Stimulated activated naive CD4-positive, alpha-beta T cell (primary cell): ENCODE measurements at places on chromosomes 4 and X.

GRCh38 chrX:43822014-43822413, 60.2 kb downstream of the MAOB start:
- no peak for DNase-seq

DNA sequence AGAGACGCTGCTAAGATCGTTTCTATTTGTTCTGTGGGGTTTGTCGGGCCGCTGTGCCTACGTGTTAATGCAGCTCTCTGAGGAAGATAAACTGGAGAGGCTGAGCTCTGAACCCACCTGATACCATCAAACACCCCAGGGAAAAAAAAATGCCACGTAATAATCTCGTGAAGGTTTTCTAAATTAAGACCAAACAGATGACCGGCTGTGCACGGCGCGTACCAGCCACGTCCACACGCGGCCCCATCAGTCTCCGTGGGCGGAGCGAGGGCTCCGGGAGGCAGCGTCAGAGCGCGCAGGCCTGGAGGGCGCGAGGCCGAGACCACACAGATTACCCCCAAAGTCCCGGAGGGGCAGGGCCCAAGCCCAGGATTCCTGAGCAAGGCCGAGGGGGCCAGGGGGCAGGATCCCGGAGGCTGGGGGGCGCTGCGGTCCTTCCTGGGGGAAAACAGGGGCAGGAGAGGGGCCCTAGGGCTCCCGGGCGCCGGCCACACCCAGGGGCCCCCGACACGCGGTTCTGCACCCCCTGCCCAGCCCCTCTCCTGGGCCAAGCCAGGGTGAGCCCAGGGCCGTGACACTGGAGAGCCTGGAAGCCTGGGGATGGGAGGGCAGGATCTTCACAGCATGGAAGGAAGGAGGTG, 91.9 kb downstream of the FAM53A start:
- DNase-seq, result no peak

DNA sequence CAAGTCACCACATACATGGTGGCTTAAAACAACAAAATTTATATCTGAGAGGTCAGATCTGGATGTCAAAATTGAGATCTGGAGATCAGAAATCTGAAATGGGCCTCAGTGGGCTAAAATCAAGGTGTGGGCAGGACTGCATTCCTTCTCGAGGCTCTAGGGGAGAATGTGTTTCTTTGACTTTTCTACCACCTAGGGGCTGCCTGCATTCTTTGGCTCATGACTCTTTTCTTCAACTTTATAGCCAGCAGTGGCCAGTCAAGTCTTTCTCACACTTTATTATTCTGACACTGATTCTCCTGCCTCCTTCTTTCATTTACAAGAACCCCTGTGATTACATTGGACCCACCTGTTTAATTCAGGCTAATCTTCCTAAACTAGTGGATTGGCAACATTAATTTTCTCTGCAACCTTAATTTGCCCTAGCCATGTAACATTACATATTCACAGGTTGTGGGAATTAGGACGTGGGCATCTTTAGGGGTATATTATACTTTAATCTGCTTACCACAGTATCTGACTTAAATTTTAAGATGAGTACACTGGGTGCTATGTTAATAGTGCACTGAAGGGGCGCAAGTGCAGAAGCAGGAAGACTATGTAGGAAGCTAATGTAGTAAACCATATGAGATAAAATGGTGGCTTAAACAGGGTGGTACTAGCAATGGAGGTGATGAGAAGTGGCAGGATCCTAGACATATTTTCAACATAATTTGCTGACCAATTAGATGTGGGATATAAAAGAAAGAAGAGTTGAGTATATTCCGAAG, 188.0 kb downstream of the SLC4A4 start:
- no peak for DNase-seq

DNA sequence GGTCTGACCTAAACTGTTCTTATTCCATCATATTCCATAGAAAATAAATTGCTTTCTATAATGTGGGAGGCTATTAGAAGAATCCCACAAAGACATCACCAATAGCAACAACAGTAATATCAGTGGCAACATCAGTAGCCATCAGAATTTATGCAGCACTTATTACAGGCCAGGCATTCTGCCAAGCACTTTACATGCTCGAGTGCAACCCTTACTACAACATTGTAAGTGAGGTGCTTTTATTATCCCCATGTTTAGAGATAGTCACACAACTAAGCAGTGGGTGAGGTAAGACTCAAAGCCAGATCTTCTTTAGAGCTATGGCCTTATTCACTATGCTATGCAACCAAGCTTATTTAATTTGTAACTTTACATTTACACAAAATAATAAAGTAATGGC, 317.1 kb upstream of the BMP3 start:
- DNase-seq, result no peak

- no peak for DNase-seq
Measured at GRCh38 chr4:1405636-1406393, 427 bp downstream of the NKX1-1 start.

DNA sequence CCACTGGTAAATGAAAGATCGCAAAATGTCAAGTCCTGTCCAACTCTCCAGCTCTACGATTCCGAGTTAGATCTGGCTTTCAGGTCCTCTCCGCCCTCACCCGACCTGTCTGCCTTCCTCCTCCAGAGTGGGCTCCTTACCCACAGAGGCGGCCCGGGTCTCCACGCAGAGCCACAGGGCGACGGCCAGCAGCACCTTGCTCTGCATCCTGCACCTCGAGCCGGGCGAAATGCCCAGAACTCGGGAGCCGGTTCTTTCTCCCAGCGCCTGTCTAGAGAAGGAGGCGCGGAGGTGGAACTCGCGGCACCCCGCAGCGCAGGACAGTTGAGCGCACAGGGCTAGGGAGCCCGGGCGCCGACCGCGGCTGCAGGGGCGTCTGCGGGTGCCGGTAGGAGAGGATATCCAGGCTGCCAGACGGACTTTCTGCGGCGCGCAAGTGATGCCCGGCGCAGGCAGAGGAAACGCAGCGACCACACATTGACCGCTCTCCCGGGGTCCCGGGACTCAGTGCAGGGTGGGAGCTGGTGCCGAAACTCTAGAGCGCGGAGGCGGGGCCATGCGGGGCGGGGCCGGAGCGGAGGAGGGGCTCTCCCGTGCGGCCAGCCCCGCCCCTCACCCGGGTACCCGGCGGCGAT, at the start of gene KDR:
TSS of gene KDR (minus strand) at position 509 of the 635 bp plus-strand sequence. CDS start at position 207, 302 bp downstream.
- DNase-seq, result no peak

DNA sequence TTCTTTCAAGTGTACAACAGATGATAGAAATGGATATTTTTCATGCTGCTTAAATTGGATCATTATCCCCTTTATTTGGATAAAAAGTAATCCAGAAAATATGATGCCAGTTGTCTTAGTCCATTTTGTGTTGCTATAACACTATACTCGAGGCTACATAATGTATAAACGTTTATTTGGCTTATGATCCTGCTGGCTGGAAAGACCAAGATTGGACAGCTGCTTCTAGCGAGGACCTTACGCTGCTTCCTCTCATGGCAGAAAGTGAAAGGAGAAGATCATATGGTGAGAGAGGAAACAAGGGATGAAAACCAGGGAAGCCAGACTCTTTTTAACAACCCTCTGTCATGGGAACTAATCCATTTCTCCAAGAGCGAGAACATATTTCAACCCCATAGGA, 102.7 kb downstream of the TRAM1L1 start:
- DNase-seq, result no peak

DNA sequence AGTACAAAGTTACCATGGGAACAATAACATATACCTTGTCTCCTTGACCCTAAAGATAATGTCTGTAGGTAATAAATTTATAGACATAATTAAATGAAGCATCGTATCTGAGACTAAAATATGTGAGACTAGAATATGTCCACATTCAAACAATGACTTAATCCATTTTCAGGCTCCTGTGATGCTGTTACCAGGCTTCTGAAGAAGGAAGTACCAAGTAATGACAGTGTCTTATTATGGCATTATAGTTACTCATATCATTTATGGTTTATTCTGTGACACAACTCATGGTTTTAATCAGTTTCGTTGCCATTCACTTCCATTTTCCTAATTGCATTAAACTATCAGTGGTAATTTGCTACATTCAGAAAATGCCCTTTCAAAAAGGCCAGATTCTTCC, 100.6 kb upstream of the GPM6B start:
- no peak for DNase-seq

- DNase-seq, result no peak
Measured at GRCh38 chrX:75781611-75782010, 3.4 kb downstream of the MAGEE2 start.

GRCh38 chr4:169803413-169803812, 45.7 kb upstream of the HPF1 start:
- no peak for DNase-seq

- no peak for DNase-seq
Measured at GRCh38 chrX:70553516-70553915, 108.9 kb downstream of the DLG3 start.

- no peak for DNase-seq
Measured at GRCh38 chrX:111823128-111823527, 52.9 kb upstream of the TRPC5OS start.

GRCh38 chr4:165384598-165384997, 5.8 kb downstream of the CPE start:
- no peak for DNase-seq

GRCh38 chr4:87060957-87061356, 126.1 kb downstream of the AFF1 start:
- no peak for DNase-seq

DNA sequence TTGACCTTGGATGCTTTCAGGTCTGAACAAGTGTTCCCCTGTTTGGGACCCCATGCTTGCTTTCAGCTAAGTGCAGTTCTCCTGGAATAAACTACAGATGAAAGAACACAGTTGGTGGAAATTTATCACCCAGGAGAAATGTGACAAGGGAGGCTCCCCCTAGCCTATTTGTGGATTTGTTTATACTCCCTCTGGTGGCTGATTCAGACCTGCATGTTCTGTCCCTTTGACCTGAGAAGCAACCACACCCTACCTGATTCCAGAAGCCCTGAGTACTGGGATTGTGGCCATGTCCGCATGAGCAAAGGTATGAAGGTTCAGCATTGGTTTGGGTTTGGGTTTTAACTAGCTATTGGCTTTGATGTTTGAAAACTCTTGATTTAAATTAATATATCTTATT, 440.9 kb downstream of the MID1IP1 start:
- DNase-seq, result peak; percentile 20

GRCh38 chr4:154124539-154125255, 335.8 kb upstream of the SFRP2 start:
- no peak for DNase-seq

DNA sequence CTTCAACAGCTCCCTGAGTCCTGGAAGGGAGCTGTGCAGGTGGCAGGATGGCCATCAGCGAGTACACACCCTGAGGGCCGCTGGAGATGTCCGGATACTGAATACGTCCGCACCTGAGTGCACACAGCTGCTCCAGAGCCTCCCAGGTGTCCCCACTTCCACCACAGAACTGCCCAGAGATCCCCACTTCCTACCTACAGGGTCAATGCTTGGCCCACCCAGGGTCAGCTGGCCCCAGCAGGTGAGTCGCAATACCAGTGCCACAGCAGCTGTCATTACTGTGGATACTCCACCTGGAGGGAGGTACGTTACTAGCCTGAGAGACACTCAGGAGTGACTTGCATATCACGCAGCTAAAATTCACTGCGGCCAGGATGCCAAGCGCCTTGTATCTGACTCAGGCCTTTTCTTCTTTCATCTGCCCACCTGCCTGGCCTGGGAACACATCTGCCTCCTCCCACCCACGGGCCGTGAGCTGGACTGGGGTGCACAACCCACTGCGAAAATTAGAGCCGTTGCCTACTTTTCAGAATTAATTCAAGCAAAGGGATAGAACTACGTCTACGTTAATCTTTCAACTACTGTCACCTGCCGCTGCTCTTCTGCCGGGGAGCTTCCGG, 9.4 kb downstream of the C4orf50 start:
- no peak for DNase-seq

DNA sequence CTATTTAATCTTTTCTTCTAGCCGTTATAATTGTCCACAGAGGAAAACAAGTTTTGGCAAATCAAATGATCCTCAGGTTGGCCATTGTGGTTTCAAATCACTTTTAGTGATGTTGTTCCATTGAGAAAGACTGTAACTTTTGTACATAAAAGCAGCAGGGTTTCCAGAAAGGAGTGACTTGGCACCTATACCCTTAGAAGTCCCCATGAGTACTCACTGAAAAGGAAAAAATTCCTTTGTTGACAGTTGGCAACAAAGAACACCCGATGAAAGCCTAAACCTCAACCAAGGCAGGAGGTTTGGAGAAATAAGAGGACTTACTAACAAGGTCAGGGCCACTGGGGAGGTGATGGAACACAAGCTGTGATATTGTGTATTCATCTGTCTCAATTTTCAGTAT, 474.4 kb downstream of the RAPGEF2 start:
- DNase-seq, result no peak

GRCh38 chr4:186920483-186920882, 196.8 kb upstream of the FAT1 start:
- DNase-seq, result no peak

DNA sequence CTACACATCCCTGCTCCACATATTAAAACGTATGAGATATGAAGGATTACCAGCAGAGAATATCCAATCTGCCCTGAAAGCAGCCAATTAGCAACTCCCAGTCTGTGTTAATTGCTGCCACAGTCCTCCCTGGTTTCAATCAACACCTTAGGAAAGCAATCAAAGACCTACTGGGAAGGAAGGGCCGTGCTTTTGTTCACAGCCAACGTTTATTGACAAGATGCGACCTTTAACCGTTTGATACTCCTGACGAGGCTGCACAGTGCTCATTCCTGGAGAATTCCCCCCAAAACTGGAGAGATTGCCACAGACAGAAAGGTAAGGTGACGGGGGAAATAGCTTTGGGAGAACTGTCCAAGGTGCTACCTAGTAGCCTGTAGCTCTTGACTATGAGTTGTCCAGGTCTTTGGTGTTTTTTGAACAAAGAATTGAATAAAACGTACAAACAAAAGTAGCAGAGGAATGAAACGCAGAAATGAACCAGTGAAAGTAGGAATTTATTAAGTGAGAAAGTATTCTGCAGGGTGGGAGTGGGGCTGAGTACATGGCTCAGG, 596.5 kb downstream of the NLGN4X start:
- DNase-seq, result no peak

GRCh38 chr4:171985129-171985528, 171.9 kb downstream of the GALNTL6 start:
- DNase-seq, result no peak

DNA sequence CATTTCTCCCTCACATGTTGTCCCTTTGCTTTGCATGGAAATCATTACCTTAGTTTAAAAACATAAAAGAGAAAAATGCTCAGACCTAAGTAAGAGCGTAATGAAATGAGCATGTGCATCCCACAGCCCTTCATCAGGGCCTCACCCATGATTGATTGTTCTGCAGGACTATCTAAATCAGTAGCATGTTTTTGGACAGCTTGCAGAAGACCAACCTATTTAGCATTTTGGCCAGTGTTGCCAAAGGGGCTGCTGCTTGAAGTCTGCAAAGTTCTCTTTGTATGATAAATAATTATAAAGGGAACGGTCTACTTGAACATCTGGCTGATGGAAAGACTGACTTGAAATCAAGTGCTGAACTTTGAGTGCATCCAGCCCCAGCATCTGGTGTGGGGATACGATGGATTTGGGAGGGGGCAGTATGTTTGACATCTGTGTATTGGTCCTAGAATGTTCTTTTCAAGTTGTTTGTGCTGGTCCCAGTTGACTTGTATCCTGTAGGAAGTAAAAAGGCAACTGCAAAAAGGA, 76.1 kb upstream of the LIMCH1 start:
- no peak for DNase-seq
